ENCODE measurements at places on chromosomes 12 and 14.

- DNase-seq: no peak
Measured at GRCh38 chr14:88765130-88765529, 27.6 kb downstream of the EML5 start.

GRCh38 chr14:29097476-29097875 lies 330.9 kb downstream of the FOXG1 start:
- no peak for DNase-seq

- DNase-seq: no peak
Measured at GRCh38 chr12:15584366-15585041, 204.7 kb downstream of the EPS8 start.

- no peak for DNase-seq
Measured at GRCh38 chr12:44581642-44582242, 294.4 kb downstream of the NELL2 start.

GRCh38 chr12:49503674-49504180 lies 35.1 kb upstream of the KCNH3 start:
- DNase-seq: no peak

DNA sequence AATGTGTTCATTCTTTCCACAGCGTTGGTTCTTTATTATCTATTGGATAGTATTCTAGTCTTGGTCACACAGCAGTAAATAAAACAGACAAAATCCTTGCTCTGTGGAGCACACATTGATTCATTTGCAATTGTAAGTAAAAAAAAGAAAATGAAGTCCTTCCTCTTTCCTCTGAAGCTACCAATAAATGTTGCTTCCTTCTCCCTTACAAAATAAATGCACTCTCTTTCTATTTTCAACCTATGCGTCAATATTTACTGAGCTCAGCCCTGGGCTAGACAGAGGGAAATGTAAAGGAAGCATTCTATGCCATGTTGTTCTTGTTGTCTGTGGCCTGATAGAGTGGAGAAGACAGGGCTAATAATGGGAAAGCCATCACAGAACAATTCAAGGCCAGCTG lies 2.9 kb downstream of the ABHD12B start:
- DNase-seq: no peak

DNA sequence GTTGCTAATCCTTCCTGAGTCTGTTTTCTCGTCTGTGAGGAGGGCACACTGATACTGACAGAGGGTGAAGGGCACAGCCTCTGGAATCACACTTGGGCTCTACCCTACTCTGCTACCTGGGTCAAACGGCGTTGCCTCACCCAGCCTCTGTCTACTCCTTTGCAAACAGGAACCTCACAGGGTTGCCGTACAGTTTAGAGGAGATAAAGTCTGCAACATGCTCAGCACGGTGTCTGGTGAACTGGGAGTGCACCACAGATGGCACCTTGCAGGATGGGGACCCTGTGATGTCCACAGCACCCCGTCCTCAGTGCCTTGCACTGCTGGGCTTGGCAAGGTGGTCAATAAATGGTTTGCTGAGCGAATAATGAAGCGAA lies 38.3 kb downstream of the TESC start:
- no peak for DNase-seq

Data from stimulated activated CD8-positive, alpha-beta memory T cell treated with anti-CD3 and anti-CD28 coated beads, Interleukin-7, amount 100 ng/mL, for 24 hours (primary cell).